ENCODE measurements at places on chromosomes 7 and 10. TPM values are rescaled to one million over a fixed set of nuclear protein-coding genes. Genes with fewer than 3 reads are reported as not detected.

The ZNF485 gene
- total RNA-seq, result 1.9 TPM

DNA sequence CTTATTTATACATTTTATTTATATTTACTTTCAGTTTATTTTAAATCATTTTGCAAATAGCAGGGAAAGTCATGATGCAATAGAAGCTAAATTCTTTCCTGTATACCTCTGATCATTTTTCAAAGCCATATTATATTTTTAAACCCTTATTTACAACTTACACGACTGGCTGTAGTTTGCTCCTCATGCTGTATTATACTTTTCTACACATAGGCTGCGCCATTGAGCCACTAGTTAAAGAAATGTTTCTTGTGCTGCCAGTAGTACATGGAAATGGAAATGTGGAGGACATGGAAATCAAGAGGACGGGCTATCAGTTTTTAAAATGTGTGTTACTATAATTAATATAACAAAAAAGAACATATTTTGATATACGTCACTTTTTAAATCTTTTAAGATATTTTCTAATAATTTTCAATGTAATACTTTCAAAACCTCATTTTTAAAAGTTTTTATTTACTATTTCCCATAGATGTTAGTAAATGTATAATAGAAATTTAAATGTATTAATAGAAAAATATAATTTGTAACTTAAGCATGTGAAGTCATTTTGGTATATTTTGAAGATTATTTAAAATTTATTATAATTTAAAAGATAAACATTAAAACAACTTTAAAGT is 118.5 kb downstream of the VTI1A start:
- peak; percentile 10 for DNase-seq

DNA sequence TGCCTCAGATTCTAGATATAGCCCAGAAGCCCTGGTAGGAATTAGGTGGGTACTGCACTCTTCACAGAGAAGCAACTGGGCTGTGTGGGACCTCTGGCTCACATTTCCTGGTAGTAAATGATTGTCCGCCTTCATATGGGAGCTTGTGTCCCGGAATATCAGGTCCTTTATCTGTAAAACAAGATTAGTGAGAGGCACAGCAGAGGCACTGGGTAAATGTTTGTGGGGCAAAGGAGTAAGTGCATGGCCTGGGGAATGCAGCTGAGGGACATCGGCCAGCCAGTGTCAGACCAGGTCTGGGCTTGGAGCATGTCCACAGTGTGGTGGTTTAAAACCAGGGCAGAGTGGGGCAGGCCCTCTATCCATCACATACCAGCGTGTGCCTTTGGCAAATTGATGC is 323.3 kb upstream of the ZMIZ1 start:
- DNase-seq, result no peak

- DNase-seq, result no peak
These were observed 115.7 kb upstream of the GDF10 start for GRCh38 chr10:47184273-47184672.

- no peak for DNase-seq
These were observed 58.2 kb upstream of the CHST15 start for GRCh38 chr10:124151466-124152095.

GRCh38 chr10:70604106-70604505 is 1.6 kb upstream of the PRF1 start:
- no peak for DNase-seq

Measured in MG63 (cell line).